Activated CD8-positive, alpha-beta T cell treated with anti-CD3 and anti-CD28 coated beads for 36 hours (primary cell): ENCODE measurements at places on chromosomes 4 and X. TPM values are rescaled to one million over a fixed set of nuclear protein-coding genes. Genes with fewer than 3 reads are reported as not detected.

GRCh38 chrX:631802-632365 lies 1.3 kb downstream of the SHOX start:
- H3K27ac ChIP-seq, result no peak overlapping the region
- peaks cover 2% of the 10 kb centered on the region for H3K4me1 ChIP-seq
- no peaks in the 10 kb centered on the region for H3K36me3 ChIP-seq

MGARP gene
- total RNA-seq, result 0.32 TPM

USP26 gene
- total RNA-seq, result not detected

USP51 gene
- total RNA-seq, result 1.2 TPM

DNA sequence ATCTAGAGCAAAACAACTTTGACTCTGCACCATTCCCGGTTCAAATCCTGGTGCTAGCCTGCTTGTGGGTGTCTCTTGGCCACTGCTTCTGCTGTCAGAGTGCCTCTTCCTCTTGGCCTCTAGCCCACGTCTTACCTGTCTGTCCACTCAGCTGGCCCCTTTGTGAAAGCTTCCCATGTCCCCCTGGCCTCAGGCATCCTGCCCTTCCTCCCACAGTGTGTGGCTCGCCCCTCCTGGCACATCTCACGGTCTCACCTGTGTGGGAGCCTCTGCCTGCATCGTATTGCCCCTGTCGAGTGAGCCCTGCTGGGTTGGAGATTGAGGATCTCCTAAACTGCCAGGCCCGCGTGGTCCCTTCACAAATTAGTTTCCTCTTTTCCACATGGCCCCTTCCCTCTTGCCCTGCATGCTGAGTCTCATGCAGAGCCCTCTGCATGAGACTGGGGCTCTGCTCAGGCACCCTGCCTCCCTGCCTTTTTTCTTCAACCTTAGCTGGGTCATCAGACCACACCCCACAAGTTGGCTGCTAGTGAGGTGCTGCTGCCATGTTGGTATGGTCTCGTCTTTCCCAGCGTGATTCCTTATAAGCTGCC lies 53.7 kb upstream of the TADA2B start:
- H3K36me3 ChIP-seq, result peaks cover 12% of the 10 kb centered on the region
- no peak for DNase-seq
- no peaks in the 10 kb centered on the region for H3K27me3 ChIP-seq

DNA sequence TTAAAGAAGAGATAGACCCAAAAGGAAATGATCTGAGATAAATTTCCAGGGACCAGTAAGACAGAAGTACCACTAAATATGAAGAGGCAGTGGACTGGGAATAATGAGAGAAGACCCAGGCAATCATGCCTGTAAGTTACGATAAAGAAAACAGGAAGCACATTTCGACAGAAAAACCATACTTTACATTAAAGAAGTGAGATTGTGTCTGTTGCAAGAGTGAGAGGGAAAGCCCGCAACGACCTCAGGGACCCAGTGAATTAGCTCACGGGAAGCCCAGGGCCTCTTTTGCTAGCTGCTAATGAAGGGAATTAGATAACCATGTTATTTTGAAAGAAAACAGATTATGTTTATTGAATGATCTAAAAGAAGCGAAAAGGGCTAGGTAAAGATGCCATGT lies 28.9 kb upstream of the ACSL1 start:
- no peaks in the 10 kb centered on the region for H3K36me3 ChIP-seq
- H3K4me3 ChIP-seq, result no peak overlapping the region
- H3K27ac ChIP-seq, result no peak overlapping the region
- DNase-seq, result peak; percentile 39
- peaks cover 10% of the 10 kb centered on the region for H3K27me3 ChIP-seq

DNA sequence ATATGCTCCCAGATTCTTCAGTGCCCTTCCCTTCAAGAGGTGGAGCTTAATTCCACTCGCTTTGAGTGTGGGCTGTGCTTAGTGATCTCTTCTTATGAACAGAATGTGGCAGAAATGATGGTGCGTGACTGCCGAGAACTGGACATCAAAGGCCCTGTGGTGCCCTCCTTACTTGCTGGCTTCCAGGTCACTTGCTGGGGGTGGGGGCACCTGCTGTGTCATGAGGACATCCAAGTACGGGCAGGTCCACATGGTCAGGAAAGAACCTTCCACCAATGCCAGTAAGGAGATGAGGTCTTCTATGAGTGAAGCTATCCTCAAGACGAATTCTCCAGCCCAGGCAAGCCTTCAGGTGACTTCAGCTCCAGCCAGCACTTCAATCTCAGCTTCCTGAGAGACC lies 95.8 kb downstream of the FAM53A start:
- H3K27me3 ChIP-seq, result peaks cover 1% of the 10 kb centered on the region
- H3K4me3 ChIP-seq, result no peak overlapping the region
- no peak for DNase-seq
- peaks cover 4% of the 10 kb centered on the region for H3K36me3 ChIP-seq
- H3K4me1 ChIP-seq, result no peaks in the 10 kb centered on the region

DNA sequence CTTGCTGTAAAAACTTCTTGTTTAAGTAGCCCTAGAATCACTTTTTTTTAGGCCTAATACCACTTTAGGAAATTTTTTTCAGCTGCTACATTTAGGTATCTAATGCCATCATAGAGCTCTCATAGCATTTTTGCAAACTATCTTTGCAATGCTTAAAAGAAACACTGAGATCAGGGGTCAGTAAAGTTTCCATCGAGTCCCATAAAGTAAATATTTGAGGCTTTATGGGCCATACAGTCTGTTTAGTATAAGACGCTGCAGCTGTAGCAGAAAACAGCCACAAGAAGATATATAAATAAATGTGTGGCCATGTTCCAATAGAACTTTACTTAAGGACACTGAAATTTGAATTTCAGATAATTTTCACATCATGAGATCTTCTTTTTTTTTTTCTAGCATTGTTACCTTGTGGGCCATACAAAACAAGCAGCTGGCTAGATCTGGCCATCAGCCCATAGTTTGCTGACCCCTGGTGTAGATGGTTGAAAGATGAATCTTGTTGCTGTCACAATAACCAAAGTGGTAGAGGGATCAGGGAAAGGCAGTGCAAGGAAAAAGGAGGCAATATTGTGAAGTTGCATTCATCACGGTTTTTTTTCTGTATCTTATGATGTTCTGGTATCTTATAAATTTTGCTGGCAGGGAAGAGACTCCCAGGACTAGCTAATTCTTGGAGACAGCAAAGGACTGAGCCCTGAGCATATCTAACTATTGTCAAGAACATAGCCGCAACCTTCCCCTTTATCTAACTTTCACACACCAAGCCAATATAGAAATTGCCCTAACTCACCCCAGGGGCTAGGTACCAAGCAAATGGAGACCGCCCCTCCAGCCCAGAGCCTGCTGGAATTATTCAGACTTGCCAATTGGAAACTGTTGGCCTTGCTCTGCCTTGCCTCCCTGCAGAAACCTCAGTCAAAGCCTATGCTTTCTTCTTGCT lies 46.6 kb downstream of the RASGEF1B start:
- H3K4me3 ChIP-seq, result no peak overlapping the region
- H3K27me3 ChIP-seq, result no peaks in the 10 kb centered on the region
- peaks cover 17% of the 10 kb centered on the region for H3K36me3 ChIP-seq

GRCh38 chr4:13706120-13706519 lies 78.6 kb upstream of the BOD1L1 start:
- H3K4me1 ChIP-seq, result no peaks in the 10 kb centered on the region
- H3K36me3 ChIP-seq, result no peaks in the 10 kb centered on the region
- H3K27ac ChIP-seq, result no peak overlapping the region
- no peak for DNase-seq

UGT8 gene
- total RNA-seq, result 0.07 TPM

DNA sequence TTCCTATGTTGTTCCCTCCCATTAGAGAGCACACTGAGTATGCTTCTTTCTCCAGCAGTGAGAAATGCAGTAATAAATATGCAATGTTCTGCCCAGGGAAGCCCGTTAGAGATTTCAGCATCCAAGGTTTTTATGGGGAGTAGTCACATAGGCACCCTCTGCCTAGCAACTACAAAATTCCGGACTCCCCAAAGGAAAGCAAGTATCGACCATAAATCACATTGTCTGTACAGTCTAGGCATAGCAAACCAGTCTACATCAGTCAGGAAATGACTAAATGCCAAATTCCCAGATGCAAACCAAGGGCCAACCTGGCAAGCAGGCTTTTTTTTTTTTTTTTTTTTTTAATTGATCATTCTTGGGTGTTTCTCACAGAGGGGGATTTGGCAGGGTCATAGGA lies 34.8 kb downstream of the GPR101 start:
- H3K27me3 ChIP-seq, result no peaks in the 10 kb centered on the region
- H3K4me1 ChIP-seq, result no peaks in the 10 kb centered on the region
- H3K4me3 ChIP-seq, result no peak overlapping the region
- H3K27ac ChIP-seq, result no peak overlapping the region
- DNase-seq, result no peak

GRCh38 chrX:11967986-11968869 lies 170.0 kb upstream of the FRMPD4 start:
- no peak overlapping the region for H3K27ac ChIP-seq
- H3K4me1 ChIP-seq, result no peaks in the 10 kb centered on the region
- no peaks in the 10 kb centered on the region for H3K36me3 ChIP-seq
- no peak overlapping the region for H3K4me3 ChIP-seq
- no peak for DNase-seq
- H3K27me3 ChIP-seq, result peaks cover 2% of the 10 kb centered on the region

- peaks cover 16% of the 10 kb centered on the region for H3K4me1 ChIP-seq
- DNase-seq, result no peak
- peaks cover 12% of the 10 kb centered on the region for H3K36me3 ChIP-seq
Measured at GRCh38 chrX:41528784-41529183, 81.6 kb downstream of the NYX start.

DNA sequence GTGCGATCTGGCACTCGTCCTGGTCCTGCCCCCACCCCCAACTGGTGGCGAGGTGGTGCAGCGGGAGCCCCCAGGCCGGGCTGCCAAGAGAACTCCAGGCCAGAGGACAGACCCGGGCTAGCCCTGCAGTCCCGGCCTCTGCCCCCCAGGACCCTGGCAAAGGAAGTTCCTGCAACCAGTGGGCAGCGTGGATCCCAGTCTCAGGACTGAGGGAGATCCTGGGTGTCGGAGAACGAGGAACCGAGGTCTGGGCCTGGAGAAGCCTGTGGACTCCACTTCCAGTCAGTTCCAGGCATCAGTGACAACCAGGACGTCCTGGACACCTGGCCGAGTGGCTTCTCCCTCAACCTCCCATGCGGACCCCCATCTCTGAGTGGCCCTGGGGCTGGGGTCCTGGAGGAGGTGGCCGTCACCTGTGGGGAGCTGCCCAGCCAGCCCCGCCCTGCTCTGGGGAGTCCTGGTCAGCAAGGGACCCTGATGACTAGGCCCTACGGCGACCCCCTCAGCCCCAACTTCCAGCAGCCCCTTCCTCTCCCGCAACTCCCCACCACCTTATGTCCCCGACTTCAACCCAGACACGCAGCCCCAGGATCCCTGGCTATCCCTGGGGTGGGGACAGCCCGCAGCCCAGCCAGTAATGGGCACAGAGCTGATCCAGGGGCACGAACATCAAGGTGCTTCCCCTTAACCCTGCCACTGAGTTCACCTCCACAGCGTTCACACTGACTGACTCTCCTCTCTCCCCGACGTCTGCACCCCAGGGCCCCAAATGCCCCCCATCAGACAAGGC lies 53.7 kb upstream of the NKX1-1 start:
- H3K27ac ChIP-seq, result no peak overlapping the region
- no peaks in the 10 kb centered on the region for H3K36me3 ChIP-seq
- DNase-seq, result no peak
- H3K4me3 ChIP-seq, result no peak overlapping the region

CYBB gene
- total RNA-seq, result 0.07 TPM

XAGE2 gene
- total RNA-seq, result not detected

DNA sequence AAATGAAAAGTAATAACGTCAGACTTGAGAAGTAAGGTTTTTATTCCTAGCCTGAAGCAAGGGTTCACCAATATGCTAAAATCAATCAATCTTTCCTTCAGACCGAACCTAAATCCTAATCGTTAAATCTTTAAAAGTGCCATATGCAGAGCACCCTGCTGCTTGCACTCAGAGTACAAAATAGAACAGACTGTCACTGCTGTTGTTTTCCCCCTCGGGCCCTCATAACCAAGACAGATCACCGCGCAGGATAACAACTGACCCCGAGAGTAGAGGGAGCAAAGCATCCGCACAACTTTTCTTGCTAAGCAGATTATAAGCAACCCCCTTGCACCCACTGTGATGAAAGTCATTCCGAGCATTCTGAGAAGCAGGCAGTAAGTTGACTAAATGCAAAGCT lies 550.9 kb upstream of the NDST4 start:
- no peak for DNase-seq
- H3K36me3 ChIP-seq, result no peaks in the 10 kb centered on the region
- no peaks in the 10 kb centered on the region for H3K4me1 ChIP-seq
- no peak overlapping the region for H3K27ac ChIP-seq
- H3K27me3 ChIP-seq, result no peaks in the 10 kb centered on the region
- no peak overlapping the region for H3K4me3 ChIP-seq

- no peak for DNase-seq
- no peaks in the 10 kb centered on the region for H3K27me3 ChIP-seq
- no peak overlapping the region for H3K27ac ChIP-seq
- H3K4me3 ChIP-seq, result no peak overlapping the region
Measured at GRCh38 chr4:5204781-5205180, 153.5 kb downstream of the STK32B start.

DNA sequence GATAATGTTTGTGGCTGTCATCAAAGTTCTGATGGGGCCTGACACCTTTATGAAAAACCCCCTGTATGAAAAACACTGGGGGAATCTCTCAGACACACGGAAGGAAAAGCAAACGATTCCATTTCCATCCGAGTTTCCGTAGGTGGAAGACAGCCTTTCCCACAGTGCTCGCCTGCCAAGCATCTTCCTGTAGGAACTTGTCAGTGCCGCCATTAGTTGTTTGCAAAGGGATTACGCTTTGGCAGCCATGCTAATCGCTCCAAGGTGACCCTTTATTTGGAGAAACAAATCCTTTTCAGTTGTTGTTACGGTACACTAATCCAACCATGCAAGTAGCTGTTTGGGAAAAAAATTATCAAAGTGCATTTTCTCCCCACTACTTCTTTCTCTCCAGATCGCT lies 44.4 kb upstream of the STOX2 start:
- no peaks in the 10 kb centered on the region for H3K4me1 ChIP-seq
- H3K36me3 ChIP-seq, result no peaks in the 10 kb centered on the region
- no peak for DNase-seq

GRCh38 chr4:185128272-185129119 lies 14.6 kb upstream of the SLC25A4 start:
- H3K27ac ChIP-seq, result no peak overlapping the region
- peaks cover 6% of the 10 kb centered on the region for H3K4me1 ChIP-seq
- peak overlapping the region; percentile 61 for H3K4me3 ChIP-seq
- peak; percentile 31 for DNase-seq
- peaks cover 33% of the 10 kb centered on the region for H3K27me3 ChIP-seq

GRCh38 chrX:27889878-27890277 lies 82.1 kb downstream of the MAGEB10 start:
- no peaks in the 10 kb centered on the region for H3K27me3 ChIP-seq
- no peak overlapping the region for H3K4me3 ChIP-seq
- H3K4me1 ChIP-seq, result no peaks in the 10 kb centered on the region
- DNase-seq, result no peak
- H3K27ac ChIP-seq, result no peak overlapping the region
- H3K36me3 ChIP-seq, result no peaks in the 10 kb centered on the region
